ENCODE measurements at places on chromosomes 11 and 22. TPM values are rescaled to one million over a fixed set of nuclear protein-coding genes. Genes with fewer than 3 reads are reported as not detected.

The CFAP300 gene
- not detected for total RNA-seq

The SMC1B gene
- total RNA-seq: not detected

The RBMXL2 gene
- total RNA-seq: not detected

The RIBC2 gene
- total RNA-seq: 1.3 TPM

The SLC22A24 gene
- total RNA-seq: not detected

The IFITM5 gene
- not detected for total RNA-seq

The GRM5 gene
- total RNA-seq: under 0.01 TPM

The KRTAP5-4 gene
- total RNA-seq: not detected

The KRTAP5-7 gene
- not detected for total RNA-seq

The MAPK8IP2 gene
- 0.34 TPM for total RNA-seq

The IMMP1L gene
- total RNA-seq: 8.8 TPM

The OR51V1 gene
- not detected for total RNA-seq

The OR5T1 gene
- total RNA-seq: not detected

The CYTH4 gene
- not detected for total RNA-seq

The YPEL1 gene
- total RNA-seq: 5.1 TPM

The NTM gene
- total RNA-seq: 0.09 TPM

The LARGE2 gene
- not detected for total RNA-seq

The PRRG4 gene
- total RNA-seq: 1.3 TPM

The MB gene
- not detected for total RNA-seq

The MMP13 gene
- total RNA-seq: not detected

The OR5B21 gene
- total RNA-seq: not detected

The BARX2 gene
- not detected for total RNA-seq

The UBQLNL gene
- total RNA-seq: 0.05 TPM

Data from dermis blood vessel endothelial cell (primary cell).